ENCODE measurements at places on chromosomes 2 and 18.

- no peak for DNase-seq
These were observed 61.4 kb upstream of the ASAP2 start for GRCh38 chr2:9145109-9145751.

DNA sequence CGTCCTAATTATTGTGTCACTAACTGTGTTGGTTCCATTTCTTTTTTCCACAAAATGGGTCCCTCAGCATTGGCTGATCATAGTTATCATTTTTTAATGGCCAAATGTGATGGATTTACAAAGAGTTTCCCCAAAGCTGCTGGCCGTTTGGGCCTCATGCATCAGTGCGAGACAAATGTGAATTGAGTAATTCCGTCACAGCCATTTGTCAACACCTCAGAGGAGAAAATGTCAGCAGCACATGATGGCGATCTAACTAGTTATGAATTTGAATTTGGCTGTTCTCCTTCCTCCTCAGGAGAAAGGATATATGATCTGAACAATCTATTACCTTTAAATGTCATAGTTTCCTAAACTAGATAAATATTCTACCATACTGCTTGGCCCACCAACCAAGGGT is 54.9 kb upstream of the SP3 start:
- DNase-seq: no peak

GRCh38 chr2:128371648-128372345 is 53.1 kb upstream of the HS6ST1 start:
- no peak for DNase-seq

DNA sequence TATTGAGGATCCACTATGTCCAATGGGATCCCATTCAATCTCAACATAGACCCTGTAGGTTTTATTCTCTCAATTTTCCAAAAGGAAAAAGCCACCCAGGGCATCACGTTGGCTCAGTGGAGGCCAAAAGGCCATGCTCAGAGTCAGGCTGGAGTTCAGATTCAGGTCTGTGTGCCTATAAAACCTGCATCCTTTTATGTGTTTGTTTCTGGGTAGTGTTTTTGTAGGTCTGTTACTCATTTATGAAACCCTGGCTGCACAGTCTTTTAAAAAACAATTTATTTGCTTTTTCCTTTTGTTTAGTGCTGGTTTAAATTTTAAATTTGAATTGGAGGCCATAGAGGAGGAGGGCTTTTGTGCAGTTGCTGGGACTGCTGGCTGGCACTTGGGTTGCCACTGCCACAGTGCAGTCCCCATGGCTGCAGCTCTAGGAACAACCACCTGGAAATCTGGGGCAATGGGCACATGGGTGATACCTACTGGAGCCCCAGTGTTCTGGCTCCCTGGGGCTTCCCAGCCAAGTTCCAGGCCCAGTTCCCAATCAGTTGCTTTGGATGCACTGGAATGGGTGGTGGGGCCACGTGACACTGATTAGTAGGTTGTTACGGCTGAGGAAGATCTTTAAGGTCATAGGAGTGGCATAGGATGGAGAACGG is 31.3 kb downstream of the IL1R2 start:
- DNase-seq: no peak

- no peak for DNase-seq
These were observed 244.3 kb downstream of the RNF144A start for GRCh38 chr2:7161501-7161900.

GRCh38 chr2:3343012-3343411 is 34.6 kb downstream of the EIPR1 start:
- no peak for DNase-seq

DNA sequence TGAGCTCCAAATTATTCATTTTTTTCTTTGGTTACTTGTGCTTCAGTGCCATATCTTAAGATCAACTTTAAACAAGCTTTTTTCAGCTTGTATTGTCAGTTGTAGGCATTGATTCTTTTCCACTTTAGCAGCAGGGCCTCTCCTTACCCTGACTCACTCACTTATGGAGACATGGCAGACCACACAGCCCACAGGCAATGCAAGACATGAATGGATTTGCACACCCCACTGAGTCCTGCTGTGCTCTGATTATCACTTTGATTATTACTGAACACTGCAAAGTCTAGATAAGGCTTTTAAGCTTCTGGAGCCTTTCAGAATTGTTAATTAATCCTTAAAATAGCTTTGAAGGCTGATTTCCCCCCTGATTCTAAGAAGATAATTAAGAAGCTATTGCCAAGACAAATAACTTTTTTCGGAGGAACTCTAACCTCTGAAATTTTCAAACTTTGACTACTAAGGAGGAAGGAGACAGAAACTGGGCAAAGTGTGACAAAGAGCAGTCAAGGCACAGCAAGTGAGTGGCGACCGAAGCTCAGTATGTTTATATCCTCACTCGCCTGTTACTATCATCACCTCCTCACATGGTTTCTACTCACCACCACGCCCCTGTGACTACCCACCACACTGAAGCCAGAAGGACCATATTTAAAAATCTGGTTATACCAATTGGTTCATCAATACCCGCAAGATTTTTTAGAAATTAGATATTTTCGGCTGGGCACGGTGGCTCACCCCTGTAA is 43.3 kb downstream of the CACNB4 start:
- no peak for DNase-seq

DNA sequence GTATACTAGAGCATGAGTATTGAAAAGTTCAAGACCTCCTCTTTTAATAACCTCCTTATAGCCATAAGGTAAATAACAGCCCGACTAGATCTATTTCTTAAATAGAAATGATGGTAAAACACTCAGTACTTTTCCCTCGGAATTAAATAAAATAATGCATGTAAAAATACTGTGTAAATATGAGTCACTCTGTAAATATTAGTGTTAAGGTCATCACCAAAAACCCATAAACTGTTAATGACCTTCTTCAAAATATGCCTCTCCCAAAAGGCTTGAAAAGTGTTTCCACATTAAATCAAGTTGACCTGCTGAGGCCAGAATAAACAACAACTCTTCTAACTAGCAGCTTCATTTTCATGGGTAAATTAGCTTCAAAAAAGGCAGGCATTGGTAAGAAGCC is 25.3 kb upstream of the BZW1 start:
- DNase-seq: no peak

All from activated CD4-positive, alpha-beta T cell treated with anti-CD3 and anti-CD28 coated beads for 4 hours (primary cell).